ENCODE measurements at places on chromosomes 16 and 17.
A peak's percentile ranks its signal among the peaks of the same experiment; 100 is the strongest.

DNA sequence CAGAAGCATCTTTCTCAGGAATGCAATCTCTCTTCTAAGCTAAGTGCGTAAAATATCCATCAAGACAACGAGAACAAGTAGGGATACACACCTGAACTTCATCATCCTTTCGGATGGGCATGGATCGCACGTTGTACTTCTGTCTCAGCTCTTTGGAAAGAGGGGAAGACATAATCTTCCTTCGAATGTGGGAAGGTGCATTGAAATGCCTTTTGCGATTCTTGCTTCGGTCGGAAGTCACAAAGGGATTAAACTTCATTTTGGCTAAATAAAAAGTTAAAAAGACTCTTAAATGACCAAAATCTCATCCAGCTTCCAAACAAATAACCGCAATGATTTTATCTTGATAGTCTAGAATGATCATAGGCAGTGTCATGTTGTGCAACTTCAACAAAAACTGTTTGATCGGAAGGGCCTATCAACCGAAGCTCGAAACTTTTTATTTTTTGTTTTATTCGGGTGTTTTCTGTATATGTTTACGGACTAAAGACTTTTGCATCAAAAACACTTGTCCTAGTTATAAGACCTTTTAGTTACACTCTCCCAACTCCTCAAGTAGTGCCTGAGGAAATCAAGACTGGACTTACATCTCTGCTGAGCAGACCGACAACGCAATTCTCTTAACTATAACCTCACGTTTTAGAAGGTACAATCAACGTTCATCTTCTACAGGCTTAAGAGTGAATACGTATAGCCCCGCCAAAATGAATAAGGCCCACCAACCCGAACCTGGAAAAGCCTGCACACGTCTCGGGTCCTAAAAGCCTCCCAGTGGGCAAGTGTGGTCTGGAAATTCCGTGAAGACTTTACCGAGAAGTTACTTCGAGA, 727 bp downstream of the RPL26 start:
- DNase-seq: no peak

DNA sequence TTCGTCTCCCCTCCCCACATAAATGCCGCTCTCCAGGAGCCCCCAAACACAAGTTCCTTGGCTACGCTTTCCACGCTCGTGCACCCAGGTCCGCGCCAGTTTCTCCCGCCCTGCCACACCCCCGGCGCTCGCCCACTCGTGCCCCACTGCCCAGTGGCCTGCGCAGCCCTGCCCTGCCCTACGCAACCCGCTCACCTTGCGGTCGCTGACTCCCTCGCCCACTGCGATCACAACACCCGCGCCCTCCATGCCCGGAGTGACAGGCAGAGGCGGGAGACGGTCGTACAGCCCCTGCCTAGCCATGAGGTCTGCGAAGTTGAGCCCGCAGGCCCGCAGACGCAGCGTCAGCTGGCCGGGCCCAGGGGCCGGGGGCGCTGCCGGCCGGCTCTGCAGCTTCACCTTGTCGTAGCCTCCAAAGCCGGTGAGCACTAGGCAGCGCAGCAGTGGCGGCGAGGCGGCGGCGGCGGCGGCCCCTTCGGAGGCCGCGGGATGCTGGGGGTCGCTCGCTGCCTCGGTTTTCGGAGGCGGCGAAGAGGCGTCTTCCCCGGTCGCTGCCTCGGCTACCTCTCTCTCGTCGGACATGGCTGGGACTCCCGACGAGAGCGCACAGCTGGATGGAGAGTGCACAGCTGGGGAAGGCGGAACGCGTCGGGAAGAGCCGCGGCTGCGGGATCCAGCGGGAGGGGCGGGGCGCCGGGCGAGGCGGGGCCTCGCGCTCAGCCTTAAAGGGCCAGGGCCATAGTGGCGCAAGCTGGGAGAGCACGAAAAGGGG, at the start of gene VAT1:
VAT1 (minus strand) TSS at position 645 of the 772 bp plus-strand sequence; CDS start at position 582, 63 bp downstream.
- DNase-seq: peak; percentile 51

DNA sequence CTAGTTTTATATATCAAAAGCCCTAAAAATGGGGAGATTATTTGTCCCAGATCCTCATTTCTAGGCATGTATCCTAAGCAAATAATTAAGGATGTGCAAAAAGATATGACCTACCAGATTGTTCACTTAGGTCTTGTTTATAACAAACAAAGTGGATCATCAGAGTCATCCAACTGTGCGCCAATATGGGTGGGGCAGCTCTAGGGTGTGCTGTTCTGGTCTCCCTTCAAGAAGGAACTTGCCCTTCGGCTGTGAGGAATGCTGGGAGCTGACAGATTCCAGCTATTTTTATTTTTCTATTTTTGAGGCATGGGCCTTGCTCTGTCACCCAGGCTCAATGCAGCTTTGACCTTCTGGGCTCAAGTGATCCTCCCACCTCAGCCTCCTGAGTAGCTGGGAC, 13.8 kb downstream of the CHP2 start:
- no peak for DNase-seq

DNA sequence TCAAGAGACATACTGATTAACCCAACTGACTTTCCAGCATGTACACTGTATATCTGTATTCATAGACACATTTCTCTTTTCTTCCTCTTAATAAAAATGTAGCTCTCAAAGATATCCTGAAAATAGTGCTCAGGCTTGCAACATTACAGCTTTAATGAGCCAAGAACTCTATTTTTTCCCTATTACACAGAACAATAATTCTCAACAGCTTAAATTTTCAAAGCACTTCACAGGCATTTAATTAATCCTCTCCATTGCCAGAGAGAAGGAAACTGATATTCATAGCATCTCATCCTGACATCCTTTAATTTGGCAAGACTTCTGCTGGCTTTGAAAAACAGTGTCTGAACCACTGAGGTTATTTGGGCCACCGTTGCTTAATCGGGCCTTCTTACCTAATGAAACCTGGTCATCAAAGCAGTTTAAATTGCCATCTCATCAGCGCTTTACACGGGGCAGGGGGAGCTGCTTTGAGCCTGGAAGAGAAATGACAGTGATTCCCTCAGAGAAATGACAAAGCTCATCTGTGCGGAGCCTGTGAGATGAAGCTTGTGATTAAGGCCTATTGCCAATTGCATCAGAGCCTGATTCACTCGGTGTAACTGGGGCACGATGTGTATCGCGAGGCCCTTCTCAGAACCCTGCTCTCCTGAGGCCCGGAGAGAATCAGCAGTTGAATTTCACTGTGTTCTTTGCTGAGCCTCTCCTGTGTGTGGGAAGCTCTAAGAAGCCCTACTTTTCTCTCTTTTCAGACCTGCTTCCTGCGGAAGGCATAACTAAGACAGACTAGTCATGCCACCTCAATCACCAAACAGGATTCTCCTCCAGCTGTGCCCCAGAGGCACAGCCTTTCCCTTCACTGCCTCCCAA, 8.5 kb upstream of the SIAH1 start:
- DNase-seq: peak; percentile 3

- DNase-seq: no peak
Measured at GRCh38 chr16:90070440-90070839, 6.7 kb downstream of the PRDM7 start.

DNA sequence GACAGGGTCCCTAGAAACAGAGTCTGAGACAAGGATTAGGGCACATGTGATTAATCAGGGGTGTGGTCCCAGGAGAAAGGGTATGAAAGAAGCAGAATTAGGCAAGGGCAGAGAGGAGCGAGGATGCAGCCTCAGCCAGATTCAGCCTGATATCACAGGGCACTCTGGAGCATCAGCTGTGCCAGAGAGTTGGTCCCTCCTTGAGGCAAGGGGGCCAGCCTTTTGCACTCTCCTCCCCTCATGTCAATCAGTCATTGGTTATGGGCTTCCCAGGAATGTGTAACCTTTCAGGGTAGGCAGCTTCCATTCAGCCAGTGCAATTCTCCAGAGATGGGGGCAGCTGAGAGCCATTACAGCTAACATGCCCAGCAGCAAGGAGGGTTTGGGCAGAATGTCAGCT, 152.6 kb upstream of the LHX1 start:
- no peak for DNase-seq

DNA sequence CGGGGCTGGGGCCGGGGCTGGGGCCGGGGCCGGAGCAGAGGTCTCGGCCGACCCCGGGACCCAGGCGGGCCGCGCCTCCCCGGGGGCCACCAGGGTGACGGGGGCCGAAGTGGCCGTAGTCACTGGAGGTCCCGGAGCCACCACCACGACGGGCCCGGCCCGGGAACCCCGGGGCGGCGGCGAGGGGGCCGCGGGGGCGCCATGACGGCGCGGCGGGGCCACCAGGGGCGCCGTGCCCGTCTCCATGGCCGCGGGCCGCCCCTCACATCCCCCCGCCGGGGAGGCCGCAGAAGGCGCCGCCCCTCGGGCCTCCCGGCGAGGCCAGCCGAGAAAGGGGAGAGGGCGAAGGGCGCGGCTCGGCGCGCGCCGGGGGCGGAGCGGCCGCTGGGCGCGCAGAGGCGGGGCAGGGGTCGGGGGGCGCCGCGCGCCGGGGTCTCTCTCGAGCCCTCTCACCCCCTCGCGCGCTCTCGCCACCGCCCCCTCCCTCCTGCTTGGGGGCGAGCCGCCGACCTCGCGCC, 297 bp downstream of the TBC1D10B start:
- DNase-seq: no peak

- DNase-seq: no peak
Measured at GRCh38 chr16:50282955-50283631, 16.7 kb downstream of the ADCY7 start.

- no peak for DNase-seq
Measured at GRCh38 chr17:8384801-8385378, 1.9 kb upstream of the RPL26 start.

DNA sequence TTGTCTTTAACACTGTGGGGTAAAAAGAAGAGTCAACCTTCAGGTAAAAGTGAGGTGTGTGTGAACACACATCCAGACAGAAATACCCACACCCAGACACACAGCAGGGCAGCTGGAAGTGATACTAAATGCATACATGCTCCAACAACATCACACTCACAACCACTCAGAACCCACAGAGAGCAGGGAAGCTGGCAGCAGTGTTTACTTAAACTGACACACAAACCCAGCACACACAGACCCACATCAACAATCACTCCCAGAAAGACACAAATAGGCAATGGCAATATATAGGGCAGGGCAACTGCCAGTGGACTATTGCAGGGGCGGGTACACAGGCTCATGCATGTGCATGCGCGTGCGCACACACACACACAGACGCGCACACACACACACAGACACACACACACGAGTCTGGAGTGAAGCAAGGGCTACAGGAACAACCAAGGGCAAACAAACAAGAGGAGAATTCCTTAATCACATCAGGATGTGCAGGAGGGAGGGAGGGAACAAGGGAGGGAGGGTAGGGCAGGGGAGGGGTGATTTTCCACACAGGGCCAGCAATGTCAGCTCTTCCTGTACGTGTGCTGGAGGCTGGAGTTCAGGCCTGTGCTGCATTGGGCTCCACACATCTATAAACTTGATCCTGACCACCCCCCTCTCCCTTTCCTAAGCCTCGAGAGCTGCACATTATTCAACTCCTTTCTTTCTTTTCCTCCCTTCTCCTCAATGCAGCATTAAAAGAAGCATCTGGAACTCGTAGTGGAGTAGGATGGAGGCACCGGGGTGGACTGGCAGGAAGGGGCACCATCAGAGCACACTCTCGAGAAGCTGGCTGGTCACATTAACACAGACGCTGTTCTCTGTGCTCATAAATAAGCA, 30.1 kb downstream of the HIC1 start:
- DNase-seq: no peak

DNA sequence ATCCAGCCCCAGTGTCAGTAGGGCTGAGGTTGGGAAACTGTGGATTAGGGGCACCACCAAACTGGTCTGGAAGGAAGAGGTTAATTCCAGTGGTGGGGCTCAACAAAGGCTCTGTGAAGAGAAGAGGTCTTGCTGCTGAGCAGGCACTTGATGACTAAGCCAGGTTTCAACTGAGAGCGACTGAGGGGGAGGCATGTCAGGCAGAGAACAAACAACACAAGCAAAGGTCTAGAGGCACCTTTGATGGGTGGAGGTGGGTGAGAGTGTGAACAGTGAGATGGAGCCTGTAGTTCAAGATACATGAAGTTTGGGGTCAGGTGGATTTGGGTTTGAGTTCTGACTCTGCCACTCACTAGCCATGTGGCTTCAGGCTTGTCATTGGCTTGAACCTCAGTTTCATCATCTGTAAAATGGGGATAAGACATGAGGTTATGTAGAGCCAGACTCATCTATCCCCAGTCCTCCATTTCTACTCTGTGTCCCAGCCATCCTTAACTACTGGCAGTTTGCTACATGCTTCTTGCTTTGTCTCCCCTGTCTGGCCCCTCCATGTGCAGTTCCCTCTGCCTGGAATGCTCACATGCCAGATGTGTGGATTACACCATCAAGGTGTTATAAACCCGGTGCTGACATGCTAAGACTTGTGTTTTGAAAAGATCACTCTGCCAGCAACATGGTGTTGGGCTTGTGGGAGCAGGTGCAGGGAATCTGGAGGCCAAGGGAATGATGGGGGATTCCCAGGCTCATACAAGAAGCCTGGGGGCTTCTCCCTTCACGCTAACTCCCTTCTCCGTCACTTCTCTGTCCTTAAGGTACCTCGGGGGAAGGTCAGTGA, 3.0 kb upstream of the RMI2 start:
- DNase-seq: no peak

- DNase-seq: no peak
Measured at GRCh38 chr17:8333281-8333680, 6.4 kb upstream of the ODF4 start.

- no peak for DNase-seq
Measured at GRCh38 chr17:72205357-72205756, 84.5 kb downstream of the SOX9 start.

DNA sequence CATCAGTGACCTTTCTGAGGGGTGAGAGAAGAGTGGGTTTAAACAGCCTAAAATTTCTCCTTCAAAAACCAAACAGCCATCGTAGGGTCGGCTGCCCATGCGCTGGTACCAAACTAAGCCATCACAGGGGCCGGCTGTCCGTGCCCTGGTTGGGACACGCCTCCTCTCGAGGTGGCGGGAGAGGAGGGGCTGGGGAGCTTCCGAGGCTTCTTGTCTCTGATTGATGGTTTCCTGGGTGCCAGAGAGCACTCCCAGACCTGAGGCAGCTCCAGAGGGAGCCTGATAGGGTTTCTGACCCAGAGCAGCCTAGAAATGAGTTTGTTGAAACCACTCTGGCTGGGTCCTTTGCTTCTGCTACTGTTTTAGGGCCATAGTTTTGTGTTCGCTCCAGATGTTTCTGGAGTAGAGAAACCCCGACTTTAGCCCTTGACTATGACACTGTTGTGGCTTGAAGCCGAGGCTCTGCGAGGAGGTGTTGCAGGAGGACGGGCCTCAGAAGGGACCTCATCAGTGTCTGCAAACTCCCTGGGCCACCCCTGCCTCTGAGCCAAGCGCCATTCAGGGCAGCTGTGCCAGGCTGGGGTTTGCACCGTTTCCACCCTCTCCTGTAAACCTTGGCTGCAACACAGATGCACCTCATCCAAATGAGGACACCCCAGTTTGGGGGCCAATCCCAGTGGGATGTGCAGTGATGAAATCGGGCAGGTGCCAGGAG, 6.2 kb downstream of the ZNF276 start:
- DNase-seq: no peak

- DNase-seq: no peak
Measured at GRCh38 chr17:7820231-7820630, 13.8 kb upstream of the KDM6B start.

DNA sequence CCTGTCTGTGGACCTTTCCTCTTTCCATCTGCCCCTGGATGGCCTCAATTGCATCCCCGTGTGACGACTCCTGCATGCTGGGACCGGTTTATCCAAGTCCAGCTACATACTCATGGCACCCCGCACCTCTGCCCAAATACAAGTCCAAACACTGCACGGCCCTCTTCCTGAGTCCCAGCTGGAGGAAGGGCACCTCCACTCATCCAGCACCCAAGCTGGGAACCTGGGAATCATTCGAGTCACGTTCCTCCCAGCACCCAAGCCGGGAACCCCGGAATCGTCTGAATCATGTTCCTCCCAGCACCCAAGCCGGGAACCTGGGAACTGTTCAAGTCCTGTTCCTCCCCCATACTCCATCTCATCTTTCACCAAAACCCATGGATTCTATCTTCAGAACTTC, 10.2 kb downstream of the TRARG1 start:
- no peak for DNase-seq

Data from stimulated activated CD4-positive, alpha-beta T cell treated with anti-CD3 and anti-CD28 coated beads, TNF-alpha, amount 100 ng/mL, for 24 hours (primary cell).